ENCODE measurements at places on chromosomes 2 and 18.

GRCh38 chr18:78716581-78716980, 263.0 kb upstream of the SALL3 start:
- no peak for DNase-seq

- DNase-seq = no peak
Observed at GRCh38 chr2:62489162-62489561, 16.8 kb downstream of the TMEM17 start.

DNA sequence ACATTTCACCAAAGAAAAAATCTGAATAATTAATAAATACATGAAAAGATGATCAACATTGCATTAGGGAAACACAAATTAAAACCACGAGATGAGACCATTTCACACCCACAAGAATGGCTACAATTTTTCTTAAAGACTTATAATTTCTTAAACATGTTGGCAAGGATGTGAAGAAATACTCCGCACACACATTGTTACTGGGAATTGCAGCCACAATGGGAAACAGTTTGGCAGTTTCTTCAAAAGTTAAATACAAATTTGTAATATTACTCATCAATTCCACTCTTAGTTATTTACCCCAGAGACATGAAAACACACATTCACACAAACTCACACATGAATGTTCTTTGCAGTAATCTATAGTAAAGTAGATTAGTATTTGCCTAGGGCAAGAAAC, 363.3 kb upstream of the SMIM21 start:
- no peak for DNase-seq

GRCh38 chr2:230330725-230331124, 3.7 kb downstream of the SP140L start:
- no peak for DNase-seq

DNA sequence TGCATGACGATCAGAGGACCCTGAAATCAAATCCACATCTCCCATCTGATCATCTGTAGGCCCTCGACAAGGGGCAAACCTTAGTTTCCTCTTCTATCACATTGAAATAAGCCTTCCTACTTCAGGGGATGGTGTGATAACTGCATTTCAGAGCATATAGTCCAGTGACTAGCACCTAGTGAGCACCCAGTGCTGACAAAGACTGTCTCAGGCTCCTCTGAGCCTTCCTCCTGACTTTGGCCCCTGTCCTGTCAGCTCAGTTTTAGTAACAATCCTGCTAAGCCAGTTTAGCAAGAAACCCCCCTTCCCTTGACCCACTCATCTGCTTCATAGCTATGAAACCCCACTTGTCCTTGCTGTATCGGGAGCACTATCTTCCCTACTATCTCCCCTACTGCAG, 304.0 kb downstream of the ALK start:
- DNase-seq = no peak

DNA sequence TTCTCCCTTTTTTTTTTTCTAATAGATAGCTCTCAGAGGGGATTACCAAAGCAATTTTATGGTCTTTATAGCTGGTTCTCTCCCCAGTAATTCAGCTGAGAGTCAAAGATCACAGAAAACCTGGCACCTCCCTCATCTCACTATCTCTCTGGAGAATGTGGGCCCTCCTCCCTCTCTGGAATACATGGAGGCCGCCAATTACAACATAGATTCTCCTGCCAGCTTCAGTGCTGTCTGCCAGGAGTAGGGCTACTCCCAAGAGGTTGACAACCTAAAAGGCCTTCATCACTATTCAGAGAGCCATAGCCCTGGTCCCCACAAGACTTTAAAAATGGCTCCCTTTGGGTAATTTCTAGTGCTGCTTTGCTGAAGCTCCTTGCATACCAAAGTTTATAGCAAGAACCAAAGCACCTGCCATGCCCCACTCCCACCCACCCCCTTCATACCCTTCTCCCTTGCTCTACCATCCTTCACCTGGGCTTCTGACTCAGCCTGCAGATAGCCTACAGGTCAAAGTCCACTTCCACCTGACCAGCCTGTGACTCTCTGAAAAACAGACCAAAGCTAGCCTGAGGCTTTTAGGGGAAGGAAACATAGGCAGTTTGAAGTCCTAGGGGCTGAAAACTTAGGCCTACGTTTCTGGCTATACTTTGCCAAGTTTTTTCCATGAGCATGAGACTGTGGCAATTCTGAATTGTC, 472.3 kb downstream of the TNS1 start:
- no peak for DNase-seq

- DNase-seq = no peak
Observed at GRCh38 chr18:46555213-46555612, 101.8 kb downstream of the LOXHD1 start.

- no peak for DNase-seq
Observed at GRCh38 chr2:219464286-219465032, 29.8 kb downstream of the SPEG start.

DNA sequence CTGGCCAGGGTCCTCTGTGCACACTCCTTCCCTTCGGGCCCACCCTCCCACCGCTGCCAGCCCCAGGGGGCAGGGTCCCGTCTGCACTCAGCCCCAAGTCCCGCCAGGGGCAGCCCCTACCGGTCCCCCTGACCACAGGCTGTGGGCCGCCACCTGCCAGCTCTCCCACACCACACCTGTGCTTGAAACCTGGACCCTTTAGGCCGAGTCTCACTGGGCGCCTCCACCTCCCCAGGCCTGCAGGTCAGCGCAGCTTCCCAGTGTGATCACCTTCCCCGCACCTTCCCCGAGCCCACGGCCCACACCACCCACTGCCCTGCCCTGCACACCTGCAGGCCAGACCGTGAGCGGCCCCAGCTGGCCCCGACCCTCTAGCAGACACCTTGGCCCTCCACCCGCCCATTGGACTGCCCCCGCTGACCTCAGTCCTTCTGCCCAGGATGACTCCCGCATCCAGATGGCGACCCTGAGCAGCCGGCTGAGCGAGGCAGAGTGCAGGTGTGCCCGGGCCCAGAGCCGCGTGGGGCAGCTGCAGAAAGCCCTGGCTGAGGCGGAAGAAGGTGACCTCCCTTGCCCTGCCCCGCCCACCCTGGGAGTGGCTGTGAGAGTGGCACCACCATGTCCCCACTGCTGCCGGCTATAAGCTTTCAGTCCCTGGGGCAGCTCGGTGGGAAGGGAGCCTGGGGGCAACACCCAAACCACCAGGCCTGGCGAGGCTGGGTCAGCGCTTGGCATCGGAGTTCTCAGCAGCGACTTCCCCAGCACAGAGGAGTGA, 31.3 kb upstream of the SNED1 start:
- DNase-seq = no peak

GRCh38 chr2:105765415-105766299, 20.9 kb downstream of the NCK2 start:
- peak; percentile 33 for DNase-seq

GRCh38 chr2:42973726-42974125, 181.3 kb upstream of the HAAO start:
- no peak for DNase-seq

DNA sequence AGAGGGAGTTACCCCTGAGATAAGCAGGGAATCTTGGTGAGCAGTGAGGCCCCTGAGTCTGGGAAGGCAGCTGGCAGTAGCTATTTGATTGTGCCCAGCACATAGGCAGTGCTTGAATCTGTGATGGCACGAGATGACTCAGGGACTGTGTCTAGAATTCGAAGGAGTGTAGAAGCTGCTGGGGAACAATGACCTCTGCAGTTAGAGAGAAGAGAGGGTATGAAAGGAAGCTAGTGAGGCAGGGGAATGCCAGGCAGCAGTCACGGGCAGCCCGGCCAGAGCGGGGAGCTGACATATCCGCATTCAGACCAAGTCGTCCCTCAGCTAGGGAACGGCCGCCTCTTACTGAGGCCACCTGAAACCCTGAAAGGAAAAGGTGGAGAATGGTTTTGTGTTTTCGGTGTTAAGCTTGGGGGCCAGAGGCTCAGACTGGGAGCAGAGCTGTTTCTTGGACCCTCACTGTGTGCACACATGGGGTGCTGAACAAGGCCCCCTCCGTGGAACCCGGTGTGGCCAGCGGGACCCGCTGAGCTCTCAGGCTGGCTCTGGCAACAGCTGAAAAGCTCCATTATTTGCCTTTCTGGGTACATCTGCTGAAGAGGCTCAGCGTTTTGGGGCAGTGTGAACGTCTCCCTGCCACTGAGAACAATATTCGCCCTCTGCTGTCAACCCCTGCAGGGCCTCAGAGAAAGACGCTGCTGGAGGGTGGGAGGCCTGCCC, 32.9 kb downstream of the ARHGEF4 start:
- no peak for DNase-seq

GRCh38 chr2:27958711-27959378, 68.3 kb downstream of the BABAM2 start:
- DNase-seq = no peak

DNA sequence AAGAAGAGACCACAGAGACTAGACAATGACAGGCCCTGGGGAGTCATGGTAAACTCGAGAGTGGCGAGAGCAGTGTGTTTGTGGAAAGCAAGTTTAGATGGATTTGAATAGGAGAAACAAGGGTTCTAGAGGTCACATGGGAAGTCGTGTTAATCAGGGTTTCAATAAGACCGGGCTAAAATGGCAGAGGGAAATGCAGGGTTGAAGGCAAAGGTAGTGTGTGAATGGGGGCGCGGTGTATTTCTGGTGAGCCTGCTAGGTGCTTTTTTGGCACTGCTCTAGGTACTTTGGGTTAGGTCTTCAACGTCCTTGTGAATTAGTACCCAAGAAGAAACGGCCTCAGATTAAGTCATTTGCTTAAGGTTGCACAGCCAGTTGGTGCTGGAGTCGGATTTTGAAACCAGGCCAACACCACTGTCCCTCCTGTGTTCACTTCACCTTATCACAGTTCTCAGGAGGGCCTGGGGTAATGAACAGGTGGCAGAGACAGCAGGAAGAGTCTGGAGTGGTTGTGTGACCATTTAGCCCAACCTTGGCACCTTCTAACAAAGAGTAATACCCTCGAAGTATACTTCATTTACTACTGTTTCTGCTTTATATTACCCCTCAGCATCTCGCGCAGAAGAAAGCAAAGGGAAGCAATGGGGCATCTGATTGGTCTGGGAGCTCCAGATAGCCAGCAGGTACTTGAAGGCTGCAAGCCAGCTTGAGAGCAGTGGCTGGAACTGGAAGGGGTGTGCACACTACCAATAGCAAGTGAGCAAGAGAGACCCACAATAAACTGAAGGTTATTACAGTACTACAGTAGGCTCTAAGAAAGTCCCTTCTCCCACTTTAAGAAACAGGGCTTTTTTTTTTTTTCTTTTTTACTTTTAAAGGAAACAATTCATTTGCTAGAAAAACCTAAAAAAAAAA, 33.4 kb upstream of the GAREM2 start:
- no peak for DNase-seq

GRCh38 chr2:171149986-171150693, 10.6 kb downstream of the TLK1 start:
- DNase-seq = no peak

DNA sequence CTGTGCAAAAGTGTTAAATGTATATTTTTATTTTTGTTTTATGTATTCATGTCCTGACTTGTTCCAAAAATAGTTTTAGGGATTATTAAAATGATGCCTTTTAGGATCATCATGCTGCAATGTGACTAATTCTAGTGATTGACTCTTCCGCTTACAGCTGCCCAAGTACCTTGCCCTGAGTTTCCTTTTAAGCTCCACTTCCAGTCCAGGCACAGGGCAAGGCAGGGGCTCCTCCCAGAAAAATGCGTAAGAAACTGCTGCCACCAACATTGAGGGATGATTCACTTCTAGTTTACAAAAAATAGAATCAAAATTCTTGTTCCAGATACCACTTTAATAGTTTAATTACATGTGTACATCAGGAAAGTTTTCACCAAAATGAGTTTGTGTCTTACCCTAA, 116.4 kb downstream of the IRS1 start:
- DNase-seq = no peak

GRCh38 chr2:178990533-178991241, 59.2 kb downstream of the CCDC141 start:
- DNase-seq = no peak

DNA sequence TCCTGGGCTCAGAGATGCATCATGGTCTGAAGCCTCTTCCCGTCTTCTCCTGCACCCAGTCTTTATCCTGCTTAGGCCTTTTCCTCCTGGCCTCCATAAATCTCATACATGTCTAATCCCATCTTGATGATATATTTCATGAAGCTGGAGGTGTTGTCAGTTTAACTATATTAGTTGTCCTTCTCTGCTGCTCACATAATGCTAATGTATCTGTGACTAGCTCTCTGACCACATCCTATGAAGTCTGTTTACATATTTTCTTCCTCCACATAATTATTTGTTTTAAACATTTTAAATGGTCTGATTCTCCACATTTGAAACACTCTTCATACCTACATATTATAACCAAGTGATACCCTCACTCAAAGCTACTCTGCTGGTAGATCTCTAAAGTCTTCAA, 315.2 kb upstream of the RND3 start:
- DNase-seq = no peak

DNA sequence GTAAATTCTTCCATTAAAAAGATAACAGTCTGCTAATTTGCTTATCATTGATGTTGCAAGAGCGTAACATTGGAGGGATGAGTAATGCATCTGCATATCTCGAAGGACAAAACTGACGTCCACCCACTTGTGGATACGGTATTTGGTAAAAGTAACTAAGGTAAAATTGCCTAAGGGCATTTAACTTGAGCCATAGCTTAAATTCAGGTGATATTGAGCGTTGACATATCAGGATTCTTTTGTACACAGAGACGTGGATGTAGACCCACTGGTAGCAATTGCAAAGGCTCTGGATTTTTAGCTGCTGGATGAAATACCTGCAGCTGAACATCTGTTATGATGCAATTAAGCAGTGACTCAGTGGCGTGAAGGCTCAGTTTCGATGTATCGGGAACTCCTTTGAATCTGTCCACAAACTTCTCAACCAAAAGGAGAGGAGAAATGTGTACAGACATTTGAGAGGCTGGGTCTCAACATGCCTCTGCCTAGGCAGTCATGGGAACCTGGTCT, 119.3 kb downstream of the SPTBN1 start:
- no peak for DNase-seq

DNA sequence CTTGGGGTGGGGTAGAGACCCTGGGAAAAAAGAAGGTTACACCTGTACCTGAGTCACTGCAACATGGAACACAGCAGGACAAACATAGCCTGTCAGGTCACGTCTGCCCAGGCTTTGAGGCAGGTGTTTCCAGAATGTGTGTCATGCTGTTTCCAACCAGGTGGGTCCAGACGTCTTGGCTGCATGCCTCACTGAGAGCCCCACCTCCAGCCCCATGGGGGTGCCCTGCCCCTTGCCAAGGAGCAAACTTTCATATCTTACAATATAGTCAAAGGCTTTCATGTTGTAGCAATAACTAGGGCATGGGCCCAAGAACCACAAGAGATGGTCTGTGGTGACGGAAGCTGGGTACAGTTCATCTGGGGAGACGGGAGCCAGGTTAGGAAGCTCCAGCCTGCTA, 499.7 kb downstream of the BCL11A start:
- no peak for DNase-seq

GRCh38 chr18:62500966-62501591, 21.7 kb upstream of the ZCCHC2 start:
- DNase-seq = no peak

GRCh38 chr18:36160959-36161371, 26.3 kb upstream of the MOCOS start:
- DNase-seq = no peak

Data from activated T-cell treated with anti-CD3 and anti-CD28 coated beads, Interleukin-2, amount 50 U/mL, for 24 hours (primary cell).